Activated CD8-positive, alpha-beta memory T cell treated with anti-CD3 and anti-CD28 coated beads for 1 hour (primary cell): ENCODE measurements at places on chromosomes 6 and 20.

DNA sequence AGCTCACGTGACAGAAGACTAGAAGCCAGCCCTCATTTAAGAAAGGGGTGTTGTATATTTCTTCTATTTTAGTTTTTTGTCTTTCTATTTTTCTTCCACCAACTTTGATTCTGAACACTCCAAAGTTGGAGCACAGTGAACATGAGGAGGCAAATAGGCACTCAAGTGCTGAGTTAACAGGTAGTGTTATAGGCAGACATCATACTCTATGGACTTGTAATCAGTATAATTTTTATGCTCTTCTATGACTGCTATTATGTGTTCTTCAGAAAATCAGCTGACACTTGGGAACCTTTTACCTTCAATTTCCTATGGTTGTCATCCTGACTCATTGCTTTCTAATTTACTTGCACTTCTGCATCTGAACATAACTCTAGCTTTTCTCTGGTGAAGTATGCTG lies 396.3 kb upstream of the EYS start:
- no peak for DNase-seq

DNA sequence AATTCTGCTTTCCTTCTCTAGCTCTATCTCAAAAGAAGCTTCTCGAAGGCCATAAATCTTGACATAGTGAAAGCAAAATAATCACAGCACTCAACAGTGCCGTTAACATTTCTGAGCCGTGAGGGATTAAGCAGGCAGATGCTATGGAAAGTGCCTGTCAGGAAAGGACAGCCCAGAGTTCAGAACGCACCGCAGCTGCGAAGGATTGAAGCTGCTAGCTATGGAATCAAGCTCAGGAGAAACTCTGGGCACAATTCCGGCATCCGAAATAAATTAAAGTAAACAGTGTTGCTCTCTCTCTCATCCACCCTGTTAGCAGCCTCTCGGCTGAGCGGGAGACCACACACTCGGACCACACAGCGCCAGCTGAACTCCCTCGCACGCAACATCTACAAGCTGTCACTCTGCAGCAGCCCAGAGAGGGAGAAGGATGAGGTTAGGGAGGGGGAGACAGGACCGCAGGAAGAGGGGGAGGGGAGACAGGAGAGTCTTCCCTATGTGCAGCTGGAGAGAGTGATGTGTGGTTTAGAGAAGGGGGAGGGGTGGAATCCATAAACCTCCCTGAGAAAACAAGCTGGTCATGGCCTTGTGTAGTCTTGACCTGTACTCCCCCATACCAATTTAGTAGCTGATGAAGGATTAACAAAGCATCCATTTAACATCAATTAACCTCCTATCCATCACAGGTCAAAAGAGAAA lies 9.0 kb downstream of the EXOC2 start:
- DNase-seq, result no peak

- DNase-seq, result no peak
Observed at GRCh38 chr6:37283671-37284151, 25.8 kb upstream of the TMEM217 start.

- no peak for DNase-seq
Observed at GRCh38 chr20:5315807-5316187, 957 bp downstream of the PROKR2 start.

- no peak for DNase-seq
Observed at GRCh38 chr6:37306624-37307222, 47.1 kb upstream of the RNF8 start.

GRCh38 chr6:157172231-157172701 lies 151.1 kb downstream of the TMEM242 start:
- no peak for DNase-seq
